ENCODE measurements at places on chromosomes 12 and 14.

DNA sequence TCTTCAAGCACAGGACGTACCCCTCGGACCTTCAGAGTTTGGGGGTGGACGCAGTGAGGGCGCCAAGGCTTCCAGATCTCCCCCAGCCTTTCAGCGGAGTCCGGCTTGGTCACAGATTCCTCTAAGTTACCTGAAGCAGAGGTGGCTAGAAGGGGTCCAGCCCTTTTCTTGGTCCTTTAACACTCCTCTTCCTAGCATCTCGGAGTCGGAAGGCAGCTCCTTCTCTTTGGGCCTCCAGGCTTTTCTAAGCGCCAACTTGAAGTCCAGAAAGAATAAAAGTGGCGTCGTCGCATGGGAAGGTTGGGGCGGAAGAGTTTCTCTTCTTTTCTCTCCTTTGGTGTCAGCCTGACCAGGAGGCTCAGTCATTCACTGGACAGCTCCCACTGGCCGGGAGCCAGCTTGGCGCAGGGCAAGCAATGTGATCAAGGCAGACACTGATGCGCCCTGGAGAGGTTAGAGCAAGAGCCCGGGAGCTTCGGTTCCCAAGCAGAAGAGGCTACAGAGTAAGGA, 9.6 kb downstream of the OR6S1 start:
- no peak overlapping the region for H3K27ac ChIP-seq
- peak; percentile 69 for DNase-seq
- H3K36me3 ChIP-seq: no peaks in the 10 kb centered on the region
- H3K27me3 ChIP-seq: peaks cover 5% of the 10 kb centered on the region
- peak overlapping the region; percentile 37 for H3K4me3 ChIP-seq

DNA sequence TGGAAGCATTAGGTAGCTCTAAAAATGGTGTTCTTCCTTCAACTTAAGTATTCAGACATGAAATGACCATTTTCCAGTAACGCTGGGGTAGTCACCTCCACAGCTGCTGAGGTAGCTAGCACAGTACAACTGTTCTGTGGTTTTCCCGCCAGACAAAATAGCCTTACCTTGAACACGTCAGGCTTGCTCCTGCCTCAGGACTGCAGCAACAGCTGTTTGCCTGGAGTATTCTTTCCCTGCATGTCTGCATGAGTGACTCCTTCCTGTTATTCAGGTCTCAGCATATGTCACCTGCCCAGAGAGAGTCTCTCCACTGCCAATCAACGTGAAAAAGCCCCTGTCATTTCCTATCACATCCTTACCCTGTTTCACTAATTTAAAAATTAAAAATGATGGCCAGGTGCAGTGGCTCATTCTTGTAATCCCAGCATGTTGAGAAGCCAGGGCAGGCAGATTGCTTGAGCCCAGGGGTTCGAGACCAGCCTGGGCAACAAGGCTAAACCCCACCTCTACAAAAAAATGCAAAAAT, 37.9 kb downstream of the WDR89 start:
- peaks cover 30% of the 10 kb centered on the region for H3K36me3 ChIP-seq
- no peak for DNase-seq
- H3K27me3 ChIP-seq: no peaks in the 10 kb centered on the region
- no peak overlapping the region for H3K27ac ChIP-seq

GRCh38 chr12:16112612-16113560, 164.6 kb downstream of the SLC15A5 start:
- no peak overlapping the region for H3K27ac ChIP-seq
- H3K36me3 ChIP-seq: no peaks in the 10 kb centered on the region

DNA sequence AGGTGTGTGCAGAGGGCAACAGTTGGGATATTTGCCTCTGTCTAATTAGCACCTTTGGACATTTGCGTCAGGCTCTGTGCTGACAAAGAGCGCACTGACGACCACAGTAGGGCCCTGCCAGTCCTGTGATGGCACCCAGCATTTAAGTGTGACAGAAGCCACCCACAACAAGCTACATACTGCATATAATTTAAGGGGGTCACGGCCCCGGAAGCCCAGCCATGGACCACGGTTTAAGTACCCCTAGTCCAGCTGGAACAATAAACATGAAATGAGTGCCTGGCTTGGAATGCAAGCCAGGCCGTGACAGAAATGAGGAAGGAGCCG, 16.8 kb upstream of the DYNC1H1 start:
- H3K27me3 ChIP-seq: no peaks in the 10 kb centered on the region
- H3K36me3 ChIP-seq: no peaks in the 10 kb centered on the region
- H3K4me1 ChIP-seq: peaks cover 35% of the 10 kb centered on the region
- H3K4me3 ChIP-seq: peak overlapping the region; percentile 92
- H3K27ac ChIP-seq: peak overlapping the region; percentile 99

DNA sequence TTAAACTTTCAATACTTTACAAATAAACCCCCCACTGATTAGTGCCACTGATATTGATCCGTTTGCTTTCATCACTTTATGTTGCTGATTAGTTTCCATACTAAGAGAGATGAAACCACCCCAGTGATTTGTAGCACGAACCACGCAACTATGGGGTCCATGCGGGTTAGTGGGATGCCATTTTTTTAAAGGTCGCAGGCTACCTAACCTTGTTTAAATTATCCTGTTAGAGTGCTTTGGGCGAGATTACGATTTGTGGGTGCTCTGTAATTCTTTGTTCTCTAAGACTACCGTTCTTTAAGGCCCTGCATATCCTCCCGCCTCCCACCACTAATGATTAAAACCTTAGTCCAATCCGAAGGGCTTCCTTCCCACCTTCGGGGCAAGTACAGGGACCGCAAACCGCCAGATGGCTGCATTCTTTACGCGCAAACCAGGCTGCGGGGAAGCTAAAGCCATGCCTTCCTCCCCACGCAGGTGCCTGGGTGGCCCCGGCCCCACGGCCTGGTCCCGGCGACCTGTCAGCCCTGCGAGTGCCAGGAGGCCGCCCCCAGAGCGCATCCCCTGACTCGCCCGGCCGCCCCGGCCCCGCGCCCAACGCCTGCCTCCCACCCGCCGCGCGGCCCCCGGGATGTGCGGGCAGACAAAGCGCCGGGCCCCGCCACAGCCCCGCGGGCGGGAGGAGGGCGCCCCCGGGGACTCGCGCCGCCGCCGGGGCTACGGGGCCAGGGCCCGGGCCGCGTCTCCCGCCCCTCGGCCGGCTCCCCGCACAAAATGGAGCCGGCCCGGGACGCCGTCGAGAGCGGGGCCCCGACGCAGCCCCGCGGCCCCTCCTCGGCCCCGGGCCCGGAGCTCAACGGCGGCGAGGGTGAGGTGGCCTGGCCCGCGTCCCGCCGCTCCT, 759 bp downstream of the NFYB start:
- H3K27ac ChIP-seq: peak overlapping the region; percentile 86
- H3K36me3 ChIP-seq: peaks cover 20% of the 10 kb centered on the region
- H3K4me3 ChIP-seq: peak overlapping the region; percentile 89
- H3K4me1 ChIP-seq: peaks cover 26% of the 10 kb centered on the region
- H3K27me3 ChIP-seq: no peaks in the 10 kb centered on the region

DNA sequence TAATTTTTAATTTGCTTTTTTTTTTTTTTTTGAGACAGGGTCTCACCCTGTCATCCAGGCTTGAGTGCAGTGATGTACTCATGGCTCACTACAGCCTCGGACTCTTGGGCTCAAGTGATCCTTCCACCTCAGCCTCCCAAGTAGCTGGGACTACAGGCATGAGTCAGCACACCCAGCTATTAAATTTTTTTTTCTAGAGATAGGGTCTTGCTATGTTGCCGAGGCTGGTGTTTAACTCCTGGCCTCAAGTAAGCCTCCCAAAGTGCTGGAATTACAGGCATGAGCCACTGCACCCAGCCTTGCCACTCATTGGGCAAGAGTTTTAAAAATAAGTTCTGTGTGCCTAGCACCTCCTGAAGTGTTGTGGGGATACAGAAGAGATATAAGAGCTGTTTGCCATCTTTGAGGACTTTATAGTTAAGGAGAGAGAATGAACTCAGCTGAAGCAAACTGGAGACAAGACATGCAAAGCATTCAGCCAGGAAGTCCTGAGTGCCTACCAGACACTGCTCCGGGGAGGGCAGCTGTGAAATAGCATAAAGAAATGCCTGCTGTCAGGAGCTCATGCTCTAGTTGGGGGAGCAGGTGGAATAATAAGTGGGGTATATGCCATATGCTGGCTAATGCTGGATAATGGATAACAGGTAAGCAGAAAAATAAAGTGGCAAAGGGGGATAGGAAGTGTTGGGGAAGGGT, 15.0 kb upstream of the EMP1 start:
- no peaks in the 10 kb centered on the region for H3K27me3 ChIP-seq
- peaks cover 7% of the 10 kb centered on the region for H3K4me1 ChIP-seq
- DNase-seq: no peak
- no peaks in the 10 kb centered on the region for H3K36me3 ChIP-seq

DNA sequence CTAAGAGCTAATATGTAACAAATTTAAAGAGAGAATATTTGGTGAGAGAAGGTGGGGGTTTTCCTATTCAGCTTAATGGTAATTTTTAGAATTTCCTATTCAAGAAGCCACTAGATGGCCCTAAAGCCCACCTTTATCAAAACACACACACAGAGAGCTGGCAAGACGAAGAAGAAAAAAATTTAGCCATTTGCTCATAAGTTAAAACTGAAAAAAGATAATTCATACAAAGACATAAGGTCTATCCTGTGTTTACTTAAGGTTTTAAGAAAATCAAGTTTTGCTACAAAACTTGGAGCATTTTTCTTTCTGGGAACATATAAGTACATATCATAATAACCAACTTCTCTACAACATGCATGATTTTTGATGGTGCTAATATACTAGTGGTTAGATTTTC, 46.8 kb upstream of the PCED1B start:
- H3K27ac ChIP-seq: no peak overlapping the region
- no peaks in the 10 kb centered on the region for H3K36me3 ChIP-seq
- H3K27me3 ChIP-seq: no peaks in the 10 kb centered on the region
- DNase-seq: no peak
- H3K4me1 ChIP-seq: no peaks in the 10 kb centered on the region
- no peak overlapping the region for H3K4me3 ChIP-seq

DNA sequence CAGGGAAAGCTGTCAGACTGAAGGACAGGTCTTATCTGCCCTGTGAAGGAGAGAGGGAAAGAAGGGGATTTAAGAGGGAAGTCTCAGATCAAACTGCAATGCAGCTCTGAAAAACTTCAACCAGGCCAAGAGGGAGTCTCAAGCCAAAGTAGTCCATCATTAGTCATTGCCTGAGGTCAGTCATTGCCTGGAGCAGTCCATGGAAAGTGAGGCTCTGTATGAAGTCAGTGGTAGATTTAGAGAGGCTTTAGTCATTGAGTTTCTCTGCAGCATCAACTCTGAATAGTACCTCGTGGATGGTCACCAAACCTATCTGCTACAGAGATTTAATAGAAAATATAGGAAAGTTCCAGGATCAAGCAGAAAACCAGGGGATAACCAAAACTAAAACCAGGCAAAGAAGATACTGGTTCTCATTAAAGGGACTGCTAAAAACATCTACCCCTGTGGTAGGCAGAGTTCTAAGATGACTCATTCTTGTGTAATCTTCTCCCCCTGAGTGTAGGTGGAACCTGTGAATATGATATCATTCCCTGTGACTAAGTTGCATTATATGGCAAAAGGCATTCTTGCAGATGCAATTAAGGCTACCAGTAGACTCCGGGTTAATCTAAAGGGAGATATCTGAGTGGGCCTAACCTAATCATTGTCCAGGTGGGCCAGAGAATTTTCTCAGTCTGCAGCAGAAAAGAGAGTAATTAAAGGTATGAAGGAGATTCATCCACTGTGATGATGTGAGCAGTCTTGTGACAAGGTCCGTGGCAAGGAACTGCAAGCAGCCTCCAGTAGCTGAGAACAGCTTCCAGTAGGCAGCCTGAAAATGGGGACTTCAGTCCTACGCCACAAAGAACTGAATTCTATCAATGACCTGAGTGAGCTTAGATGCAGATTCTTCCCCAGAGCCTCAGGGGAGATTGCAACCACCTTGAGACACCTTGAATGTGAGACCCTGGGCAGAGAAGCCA, 123.1 kb downstream of the GALC start:
- no peak overlapping the region for H3K27ac ChIP-seq
- no peaks in the 10 kb centered on the region for H3K27me3 ChIP-seq
- no peaks in the 10 kb centered on the region for H3K4me1 ChIP-seq
- H3K4me3 ChIP-seq: no peak overlapping the region
